Panc1 (cell line): ENCODE measurements at places on chromosomes 4 and X.

DNA sequence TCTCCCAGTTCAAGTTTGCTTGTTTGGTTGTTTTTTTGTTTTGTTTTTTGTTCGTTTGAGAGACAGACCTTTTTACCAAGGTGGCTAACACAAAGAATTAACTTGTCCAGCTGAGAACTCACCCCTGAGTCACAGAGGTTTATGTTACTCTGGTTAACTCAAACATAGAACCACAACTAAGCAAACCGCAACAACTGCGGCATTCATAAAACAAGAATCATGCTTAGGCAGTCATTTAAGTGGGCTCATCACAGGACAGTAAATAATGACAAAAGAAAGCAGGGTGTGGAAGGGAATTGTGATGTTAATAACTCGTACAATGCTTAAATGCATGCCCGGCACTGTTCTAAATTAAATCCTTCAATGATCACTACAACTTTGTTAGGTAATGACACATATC is 24.7 kb upstream of the IL13RA1 start:
- DNase-seq = peak; percentile 28

- DNase-seq = no peak
These were observed 92.3 kb upstream of the RASGEF1B start for GRCh38 chr4:81564025-81564424.

- peak; percentile 15 for DNase-seq
These were observed 1299.9 kb downstream of the C4orf33 start for GRCh38 chr4:130395871-130396270.

GRCh38 chr4:13218326-13218958 is 265.7 kb downstream of the RAB28 start:
- DNase-seq = no peak

- DNase-seq = no peak
These were observed 62.5 kb upstream of the ENPP6 start for GRCh38 chr4:184280137-184280536.

GRCh38 chr4:55931833-55932232 is 16.9 kb upstream of the CEP135 start:
- DNase-seq = no peak

- no peak for DNase-seq
These were observed 379.6 kb downstream of the ARHGAP24 start for GRCh38 chr4:85854546-85854945.

GRCh38 chrX:132802033-132802432 is 156.4 kb downstream of the HS6ST2 start:
- DNase-seq = no peak

- DNase-seq = no peak
These were observed 366.2 kb downstream of the FBXW7 start for GRCh38 chr4:152169683-152170082.

- DNase-seq = no peak
These were observed 518.0 kb downstream of the TMA16 start for GRCh38 chr4:164012396-164013027.

- no peak for DNase-seq
These were observed 37.7 kb upstream of the BCLAF3 start for GRCh38 chrX:20028588-20028987.

GRCh38 chr4:41594432-41594831 is 56.5 kb downstream of the LIMCH1 start:
- DNase-seq = no peak

- DNase-seq = no peak
These were observed 35.1 kb downstream of the CLDN22 start for GRCh38 chr4:183284965-183285364.

DNA sequence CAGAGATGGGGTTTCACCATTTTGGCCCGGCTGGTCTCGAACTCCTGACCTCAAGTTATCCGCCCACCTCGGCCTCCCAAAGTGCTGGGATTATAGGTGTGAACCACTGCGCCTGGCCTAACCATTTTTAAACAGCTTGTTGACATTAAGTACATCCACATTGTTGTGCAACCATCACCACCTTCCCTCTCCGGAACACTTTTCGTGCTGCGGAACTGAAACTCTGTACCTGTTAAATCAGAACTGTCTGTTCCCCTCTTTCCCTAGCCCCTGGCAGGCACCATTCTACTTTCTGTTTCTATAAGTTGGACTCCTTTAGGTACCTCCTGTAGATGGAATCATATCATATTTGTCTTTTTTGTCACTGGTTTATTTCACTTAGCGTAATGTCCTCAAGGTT is 9.5 kb downstream of the FHDC1 start:
- no peak for DNase-seq

GRCh38 chr4:152881974-152882373 is 54.1 kb upstream of the FHDC1 start:
- DNase-seq = no peak

- no peak for DNase-seq
These were observed 412.0 kb upstream of the NR3C2 start for GRCh38 chr4:148854203-148854602.

DNA sequence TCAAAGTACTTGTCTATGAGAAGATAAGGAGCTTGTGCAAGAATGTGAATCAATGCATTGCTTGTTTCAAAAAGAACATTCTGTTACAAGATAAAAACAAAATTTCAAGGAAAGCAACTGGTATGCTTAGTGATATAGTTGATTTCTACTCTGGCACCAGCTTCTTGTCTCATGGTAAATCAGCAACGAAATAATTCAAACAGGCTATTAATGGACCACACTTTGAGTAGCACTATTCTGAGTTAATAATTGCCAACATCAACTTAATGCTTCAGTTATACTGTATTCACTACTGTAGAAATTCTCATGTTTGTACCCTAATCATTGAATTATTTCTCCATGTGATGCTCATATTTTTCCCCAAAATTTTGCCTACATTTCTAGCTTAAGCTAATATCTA is 252.6 kb downstream of the NDST4 start:
- no peak for DNase-seq

GRCh38 chr4:80540785-80541469 is 205.4 kb downstream of the CFAP299 start:
- DNase-seq = no peak

DNA sequence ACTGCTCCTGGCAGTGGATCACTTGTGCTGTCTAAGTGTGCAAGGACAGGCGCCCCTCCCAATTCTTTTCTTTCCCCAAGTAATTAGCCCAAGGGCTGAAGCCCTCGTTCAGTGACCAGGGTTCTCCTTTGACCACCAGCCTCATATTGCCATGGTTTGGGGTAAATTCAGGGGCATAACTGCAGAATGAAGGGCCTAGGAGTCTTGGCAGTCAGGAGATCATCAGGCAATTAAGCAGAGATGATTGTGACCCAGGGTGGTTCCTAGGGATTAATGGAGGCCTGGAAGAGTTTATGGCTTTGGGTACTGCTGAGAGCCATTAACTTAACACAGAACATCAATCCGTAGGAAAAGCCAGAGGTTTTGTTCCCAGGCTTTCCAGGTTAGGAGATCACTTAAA is 170.7 kb downstream of the PTTG2 start:
- no peak for DNase-seq

DNA sequence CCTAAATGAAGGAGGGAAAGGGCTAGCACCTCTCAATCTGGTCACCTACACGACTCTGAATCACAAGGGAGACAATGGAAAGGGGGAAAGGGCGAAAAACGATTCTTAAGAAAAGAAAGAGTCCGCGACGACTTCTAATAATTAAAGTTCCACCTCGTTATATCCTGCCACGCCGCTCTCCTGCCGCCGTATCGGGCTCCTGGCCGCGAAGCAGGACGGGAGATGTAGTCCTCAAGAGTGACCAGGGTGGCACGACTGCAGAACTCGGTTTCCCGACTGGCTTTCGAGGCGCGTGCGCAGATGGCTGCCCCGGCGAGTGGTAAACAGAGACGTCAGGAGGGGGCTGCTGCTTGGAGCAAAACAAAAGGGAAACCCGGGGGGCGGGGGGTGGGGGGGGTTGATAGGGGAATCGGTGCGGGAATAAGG is at the start of gene FOXO4:
Gene FOXO4 (plus strand): TSS at position 297 of the 426 bp plus-strand sequence. CDS start 678 bp downstream, outside the sequence.
- DNase-seq = peak; percentile 47

GRCh38 chr4:52645300-52645699 is 13.8 kb downstream of the USP46 start:
- no peak for DNase-seq

DNA sequence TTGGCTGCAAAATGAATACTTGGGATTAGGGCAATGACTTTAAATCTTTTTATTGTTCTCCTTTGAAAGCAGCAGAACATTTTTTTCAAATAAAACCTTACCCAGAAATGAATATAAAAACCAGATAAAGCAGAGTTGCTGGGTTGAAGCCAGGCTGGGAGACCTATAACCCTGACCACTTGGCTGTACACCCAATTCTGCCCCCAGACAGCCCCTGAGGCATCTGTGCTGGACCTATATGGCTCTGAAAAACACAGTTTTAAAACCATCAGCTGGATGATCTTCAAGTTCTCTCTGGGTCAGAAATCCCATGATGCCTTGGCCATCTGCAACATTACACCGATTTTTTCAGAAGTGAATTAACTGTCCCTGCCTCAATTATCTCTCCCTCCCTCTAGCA is 23.7 kb upstream of the GLRA2 start:
- no peak for DNase-seq

DNA sequence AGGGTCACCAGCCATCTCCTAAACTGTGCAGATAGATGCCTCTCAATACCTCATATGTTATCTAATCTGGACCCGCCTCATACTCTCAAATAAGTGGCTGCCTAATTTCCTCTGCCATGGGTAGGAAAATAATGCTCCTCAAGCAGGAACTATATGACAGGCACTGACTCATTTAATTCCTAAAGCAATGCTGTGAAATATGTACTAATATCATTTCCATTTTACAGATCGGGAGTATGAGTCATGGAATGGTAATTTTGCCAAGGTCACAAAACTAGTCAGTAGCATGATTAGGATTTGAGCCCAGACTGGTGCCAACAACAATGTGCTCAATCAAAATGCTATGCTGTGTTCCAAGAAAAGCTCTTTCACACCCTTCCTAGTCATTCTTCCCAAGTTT is 3.0 kb upstream of the NXT2 start:
- no peak for DNase-seq

GRCh38 chr4:1986578-1987210 is 22.1 kb downstream of the NELFA start:
- no peak for DNase-seq

GRCh38 chr4:147853706-147854105 is 121.8 kb downstream of the ARHGAP10 start:
- DNase-seq = no peak

GRCh38 chr4:3599951-3600350 is 67.7 kb upstream of the LRPAP1 start:
- no peak for DNase-seq

DNA sequence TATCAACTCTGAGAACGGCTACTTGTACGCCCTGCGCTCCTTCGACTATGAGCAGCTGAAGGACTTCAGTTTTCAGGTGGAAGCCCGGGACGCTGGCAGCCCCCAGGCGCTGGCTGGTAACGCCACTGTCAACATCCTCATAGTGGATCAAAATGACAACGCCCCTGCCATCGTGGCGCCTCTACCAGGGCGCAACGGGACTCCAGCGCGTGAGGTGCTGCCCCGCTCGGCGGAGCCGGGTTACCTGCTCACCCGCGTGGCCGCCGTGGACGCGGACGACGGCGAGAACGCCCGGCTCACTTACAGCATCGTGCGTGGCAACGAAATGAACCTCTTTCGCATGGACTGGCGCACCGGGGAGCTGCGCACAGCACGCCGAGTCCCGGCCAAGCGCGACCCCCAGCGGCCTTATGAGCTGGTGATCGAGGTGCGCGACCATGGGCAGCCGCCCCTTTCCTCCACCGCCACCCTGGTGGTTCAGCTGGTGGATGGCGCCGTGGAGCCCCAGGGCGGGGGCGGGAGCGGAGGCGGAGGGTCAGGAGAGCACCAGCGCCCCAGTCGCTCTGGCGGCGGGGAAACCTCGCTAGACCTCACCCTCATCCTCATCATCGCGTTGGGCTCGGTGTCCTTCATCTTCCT is 2.7 kb downstream of the PCDH10 start:
- DNase-seq = no peak
